ENCODE measurements at places on chromosomes 11 and 22.

DNA sequence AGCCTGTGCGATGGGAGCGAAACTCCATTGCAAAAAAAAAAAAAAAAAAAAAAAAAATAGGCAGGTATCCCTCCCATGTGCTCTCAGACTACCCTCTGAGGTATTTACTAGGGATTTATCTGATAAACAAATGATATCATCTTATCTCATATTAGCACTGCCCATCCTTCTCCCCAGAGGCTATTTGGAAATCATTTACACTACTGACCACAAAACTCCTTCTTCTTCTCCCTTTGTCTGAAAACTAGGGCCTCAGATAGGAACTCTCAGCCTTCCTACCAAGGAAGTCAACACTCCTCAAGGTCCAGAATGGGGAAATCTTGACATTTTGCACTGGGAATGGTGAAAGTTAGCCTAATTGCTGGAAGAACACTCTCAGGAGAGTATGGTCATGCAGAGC, 46.4 kb downstream of the LARGE2 start:
- no peak for DNase-seq

- no peak for DNase-seq
Observed at GRCh38 chr11:971731-972365, 46.2 kb downstream of the AP2A2 start.

GRCh38 chr22:47750086-47750485, 987.6 kb downstream of the TBC1D22A start:
- DNase-seq = no peak

GRCh38 chr11:128645968-128646367, 47.9 kb upstream of the FLI1 start:
- no peak for DNase-seq

DNA sequence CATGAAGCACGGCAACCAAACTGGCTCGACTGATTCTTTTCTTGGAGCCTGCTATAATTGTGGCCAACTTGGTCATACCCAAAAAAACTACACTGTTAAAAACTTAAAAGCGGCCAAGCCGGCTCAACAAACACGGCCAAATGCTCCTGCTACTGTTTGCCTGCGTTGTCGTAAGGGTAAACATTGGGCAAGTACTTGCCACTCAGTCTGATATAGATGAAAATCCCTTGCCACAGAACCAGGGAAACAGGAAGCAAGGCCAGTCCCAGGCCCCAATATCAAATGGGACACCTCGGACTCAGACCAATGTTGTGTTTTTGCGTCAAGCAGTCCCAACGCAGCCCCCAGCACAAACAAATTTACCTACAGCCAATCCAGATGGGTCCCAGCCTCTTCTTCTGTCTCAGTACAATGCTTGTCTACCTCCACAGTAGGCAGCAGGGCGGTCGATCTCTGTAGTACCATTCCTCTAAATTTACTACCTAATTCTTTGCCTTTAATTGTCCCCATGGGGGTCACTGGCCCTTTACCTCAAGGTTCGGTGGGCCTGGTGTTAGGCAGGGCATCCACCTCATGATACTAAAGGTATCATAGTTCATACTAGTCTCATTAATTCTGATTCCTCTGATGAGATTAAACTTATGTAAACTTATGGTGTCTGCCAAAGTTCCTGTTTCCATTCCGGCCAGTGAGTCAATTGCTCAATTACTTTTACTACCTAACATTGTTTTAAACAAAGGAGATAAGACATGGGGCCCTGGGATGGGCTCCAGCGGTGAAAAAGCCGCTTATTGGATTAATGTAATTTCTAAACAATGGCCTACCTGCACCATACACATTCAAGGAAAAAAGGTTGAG, 3.7 kb upstream of the COMT start:
- no peak for DNase-seq

DNA sequence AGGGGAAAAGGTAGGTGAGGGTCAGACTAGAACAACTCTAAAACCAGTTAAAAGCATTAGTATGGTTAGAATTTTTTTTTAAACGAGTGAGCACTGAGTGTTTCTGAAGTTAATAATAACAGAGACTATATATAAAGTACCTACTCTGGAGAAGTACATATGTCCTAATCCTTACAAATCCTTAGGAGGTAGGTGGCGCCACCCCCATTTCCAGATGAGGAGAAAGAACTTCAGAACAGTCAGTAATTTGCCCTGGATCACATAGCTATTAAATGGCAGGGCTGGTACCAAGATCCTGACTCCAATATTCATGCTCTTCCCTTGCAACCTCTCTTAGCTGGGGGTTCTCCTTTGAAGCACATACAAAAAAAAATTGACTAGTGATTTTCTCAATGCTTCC, 80.5 kb downstream of the CLPB start:
- no peak for DNase-seq

DNA sequence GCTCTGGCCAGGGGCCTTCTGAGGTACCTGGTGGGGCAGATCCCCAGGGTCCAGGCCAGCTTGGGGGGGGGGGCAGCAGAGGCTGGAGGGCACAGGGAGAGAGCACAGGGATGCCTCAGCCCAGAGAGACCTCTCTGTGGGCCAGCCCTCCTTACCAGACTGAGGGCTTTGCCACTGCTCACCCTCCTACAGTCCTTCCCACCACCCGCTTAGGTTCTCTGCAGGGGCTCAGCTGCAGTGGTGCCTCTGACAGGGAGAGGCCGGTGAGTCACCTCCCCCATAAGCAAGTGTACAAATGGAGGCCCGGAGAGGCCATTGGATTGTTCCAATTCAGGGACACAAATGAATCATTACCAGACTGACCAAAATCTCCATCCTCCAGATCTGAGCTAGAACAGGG, 68.1 kb upstream of the LMO1 start:
- no peak for DNase-seq

DNA sequence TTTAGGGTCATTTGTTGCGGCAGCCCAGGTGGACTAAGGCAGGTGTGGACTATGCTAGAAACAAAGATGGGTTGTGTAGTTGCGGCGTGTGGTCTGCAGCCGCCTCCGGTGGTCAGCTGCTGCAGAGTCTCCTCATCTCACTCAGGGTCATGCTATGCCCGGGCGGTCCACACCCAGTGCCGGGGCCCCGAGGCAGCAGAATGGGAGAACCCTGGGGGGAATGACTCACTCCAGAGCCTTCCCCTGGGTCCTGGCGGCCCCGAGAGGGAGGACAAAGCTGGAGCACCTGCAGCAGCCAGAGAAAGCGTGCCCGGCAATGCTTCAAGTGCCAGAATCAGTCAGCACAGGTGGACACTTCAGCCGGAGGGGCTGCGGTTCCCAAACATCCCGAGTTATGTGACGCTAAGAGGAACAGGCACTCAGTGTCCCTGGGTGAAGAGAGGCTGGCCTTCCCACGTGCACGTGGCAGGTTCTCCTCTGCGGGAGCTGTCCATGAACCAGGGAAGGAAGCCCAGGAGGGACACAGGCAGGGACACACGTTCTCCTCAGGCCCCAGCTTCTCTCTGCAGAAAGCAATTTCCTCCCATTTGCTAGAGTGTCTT, 289.6 kb upstream of the B3GAT1 start:
- DNase-seq = no peak

DNA sequence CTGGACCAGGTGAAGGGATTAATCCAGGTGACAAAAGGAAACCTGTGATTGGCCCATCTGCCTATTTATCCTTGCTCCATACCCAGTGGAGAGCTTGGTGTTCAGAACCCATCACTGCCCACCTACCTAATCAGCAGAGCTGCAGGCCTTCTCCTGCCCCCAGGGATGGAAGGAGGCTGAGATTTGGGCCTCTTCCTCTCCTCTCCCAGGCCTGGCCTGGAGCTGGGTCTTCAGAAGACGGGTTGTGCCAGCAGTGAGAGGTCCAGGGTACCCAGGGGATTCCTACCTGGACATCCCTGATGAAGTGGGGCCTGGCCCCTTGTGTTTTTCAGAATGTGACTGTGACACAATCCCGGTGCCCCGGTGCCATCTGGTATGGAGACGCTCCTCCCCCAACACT, 80.3 kb upstream of the MYOD1 start:
- DNase-seq = no peak

GRCh38 chr22:40965936-40966725, 15.0 kb downstream of the RBX1 start:
- DNase-seq = no peak

Measured in eye (tissue), 1 donor.